NCI-H187 treated with DMSO at 0.1 percent for 48 hours (cell line): ENCODE measurements at places on chromosomes 1 and 21.

DNA sequence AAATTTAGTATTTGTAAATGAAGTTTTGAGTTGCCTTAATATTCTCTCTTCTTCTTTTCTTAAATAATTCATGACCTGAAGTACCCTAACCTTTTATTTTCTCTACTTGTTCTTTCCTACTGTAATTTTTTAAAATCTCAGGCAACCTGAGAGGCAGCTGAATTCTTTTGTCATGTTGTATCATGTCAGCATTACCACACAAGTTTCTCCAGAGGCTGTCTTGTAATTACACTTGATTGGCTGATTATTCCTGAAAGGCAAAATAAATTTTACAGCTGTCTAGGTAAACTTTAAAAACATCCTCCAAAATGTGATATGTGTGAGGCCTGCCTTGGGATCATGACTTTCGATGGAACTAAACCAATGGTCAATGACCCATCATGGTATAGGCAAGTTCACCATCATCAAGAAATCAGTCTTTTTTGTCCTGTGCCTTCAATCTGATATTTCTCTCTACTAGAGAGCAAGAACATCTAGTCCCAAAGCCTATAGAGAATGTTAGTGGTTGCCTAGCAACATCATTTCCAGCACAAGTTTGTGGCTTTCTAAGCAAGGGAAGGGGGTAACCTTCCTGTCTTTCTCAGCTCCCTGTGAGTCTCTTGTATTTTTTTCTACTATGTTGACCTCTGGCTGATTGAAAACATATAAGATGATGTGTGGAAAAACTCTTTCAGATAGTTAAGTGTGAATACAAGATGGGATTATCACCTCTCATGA lies 115.5 kb downstream of the GABPA start:
- no peak for DNase-seq

DNA sequence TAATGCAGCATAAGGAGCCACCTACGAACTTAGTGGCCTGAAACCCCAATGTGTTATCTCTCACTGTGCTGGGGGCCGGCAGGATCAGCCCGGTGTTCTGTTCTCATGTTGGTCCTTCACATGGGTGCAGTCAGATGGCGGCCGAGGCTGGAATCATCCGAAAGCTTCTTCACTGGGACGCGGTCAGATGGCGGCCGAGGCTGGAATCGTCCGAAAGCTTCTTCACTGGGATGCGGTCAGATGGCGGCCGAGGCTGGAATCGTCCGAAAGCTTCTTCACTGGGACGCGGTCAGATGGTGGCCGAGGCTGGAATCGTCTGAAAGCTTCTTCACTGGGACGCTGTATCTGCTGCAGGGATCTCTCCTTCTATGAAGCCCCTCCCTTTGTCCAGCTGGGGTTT lies 12.6 kb upstream of the PCBP3 start:
- DNase-seq = no peak

DNA sequence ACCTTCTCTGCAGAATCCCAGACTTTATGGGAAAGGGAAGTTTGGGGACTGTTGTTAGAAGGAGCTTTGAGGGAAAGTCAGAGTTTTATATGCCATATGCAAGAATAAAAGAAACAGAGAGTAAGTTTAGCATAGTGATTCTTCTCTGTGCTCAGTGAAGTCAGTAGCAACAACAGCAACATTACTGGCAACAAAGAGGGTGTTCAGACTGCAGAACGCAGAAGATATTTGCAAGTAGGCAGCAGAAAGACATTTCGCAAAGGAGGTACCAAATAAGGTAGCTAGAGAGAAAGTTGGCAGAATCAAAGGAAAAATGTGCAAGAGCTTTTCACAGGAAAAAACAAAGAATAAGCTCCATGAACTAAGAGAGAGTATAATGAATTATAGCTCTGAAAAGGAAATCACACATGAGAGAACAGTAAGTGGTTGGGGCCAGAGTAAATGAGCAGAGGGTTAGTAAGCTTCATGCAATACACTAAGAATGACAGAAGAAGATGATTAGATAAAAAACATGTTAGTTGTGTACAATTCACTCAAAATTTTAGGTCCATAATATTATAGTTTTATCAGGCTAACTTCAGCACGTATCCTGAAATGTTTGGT lies 98.1 kb downstream of the NEGR1 start:
- DNase-seq = no peak

DNA sequence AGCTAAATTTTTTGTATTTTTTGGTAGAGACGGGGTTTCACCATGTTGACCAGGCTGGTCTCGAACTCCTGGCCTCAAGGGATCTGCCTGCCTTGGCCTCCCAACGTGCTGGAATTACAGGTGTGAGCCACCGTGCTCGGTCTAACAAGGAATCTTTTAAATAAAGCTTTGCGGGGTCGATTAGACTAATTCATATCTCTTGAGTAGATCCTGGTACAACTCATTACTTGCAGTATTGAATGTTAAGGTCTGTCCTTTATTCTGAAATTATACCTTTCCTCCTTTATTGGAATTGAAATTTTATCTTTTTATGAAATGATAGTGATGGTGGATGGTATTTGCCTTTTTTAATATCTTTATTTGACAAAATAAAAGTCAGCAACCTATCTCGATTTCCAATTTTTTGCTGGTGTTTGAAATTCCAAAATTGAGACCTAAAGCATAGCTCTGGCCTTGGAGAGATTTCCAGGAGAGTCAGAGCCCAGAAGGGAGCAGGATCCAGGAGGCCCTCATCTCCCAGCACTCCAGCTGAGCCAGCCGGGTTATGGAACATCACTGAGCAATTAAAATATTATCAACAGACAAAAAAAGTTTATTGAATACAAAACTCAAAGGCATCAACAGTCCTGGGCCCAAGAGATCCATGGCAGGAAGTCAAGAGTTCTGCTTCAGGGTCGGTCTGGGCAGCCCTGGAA lies 4.7 kb downstream of the S100A2 start:
- no peak for DNase-seq

DNA sequence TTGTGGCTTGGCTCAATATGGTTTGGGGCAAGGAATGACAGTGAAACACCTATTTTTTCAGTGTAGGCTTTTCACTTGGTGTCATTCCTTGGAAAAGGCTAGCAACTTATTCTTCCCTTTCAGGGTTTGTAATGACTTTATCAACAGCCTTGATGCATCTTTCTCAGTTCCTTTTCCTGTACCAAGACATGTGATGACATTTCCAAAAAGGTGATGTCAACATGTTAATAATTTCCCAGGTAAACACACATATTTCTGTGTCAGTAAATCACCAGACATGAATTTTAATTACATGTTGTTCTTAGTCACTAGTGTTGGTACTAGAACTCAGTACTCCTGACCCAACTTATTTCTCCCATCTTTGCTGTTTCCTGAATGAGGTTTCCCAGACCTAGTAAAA lies 37.8 kb upstream of the RRP15 start:
- DNase-seq = no peak
